ENCODE measurements at places on chromosomes 5 and 9.

DNA sequence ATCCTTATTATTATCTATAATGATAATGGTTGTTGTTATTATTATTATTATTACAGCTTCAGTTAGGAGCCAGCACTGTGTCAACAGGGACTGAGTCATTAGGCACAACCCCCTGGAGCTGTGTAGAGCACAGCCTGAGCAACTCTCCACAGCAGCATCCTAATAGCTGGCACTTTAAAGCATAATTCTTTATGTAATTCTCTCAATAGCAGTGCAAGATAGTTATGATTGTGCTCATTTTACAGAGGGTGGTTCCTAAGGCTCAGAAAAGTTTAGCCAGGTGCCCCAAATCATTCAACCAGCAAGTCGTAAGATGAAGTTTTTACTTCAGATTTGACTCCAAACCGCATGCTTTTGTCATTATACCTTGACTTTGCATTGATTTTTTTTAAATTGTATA is 390.3 kb downstream of the ANXA1 start:
- no peak for DNase-seq

DNA sequence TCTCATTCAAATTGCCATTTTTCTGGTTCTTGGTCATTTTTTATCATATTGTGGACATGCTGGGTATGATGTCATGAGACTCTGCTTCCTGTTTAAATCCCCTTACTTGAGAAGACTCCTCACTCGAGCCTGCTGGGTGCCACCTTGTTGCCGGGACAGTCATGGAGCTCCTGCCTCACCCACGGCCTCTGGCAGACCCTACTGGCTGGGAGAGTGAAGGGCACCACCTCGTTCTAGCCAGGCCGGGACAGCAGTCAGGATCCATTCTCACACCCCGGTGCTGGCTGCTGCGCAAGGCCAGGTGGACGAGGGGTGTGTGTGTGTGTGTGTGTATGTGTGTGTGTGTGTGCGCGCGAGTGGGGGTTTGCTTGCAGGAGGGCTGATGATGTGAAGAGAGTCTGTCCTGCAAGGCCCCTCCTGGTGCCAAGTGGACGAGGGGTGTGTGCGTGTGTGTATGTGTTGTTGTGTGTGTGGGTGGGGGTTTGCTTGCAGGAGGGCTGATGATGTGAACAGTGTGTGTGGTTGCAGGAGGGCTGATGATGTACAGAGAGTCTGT is 4.4 kb downstream of the CEP72 start:
- DNase-seq = no peak

DNA sequence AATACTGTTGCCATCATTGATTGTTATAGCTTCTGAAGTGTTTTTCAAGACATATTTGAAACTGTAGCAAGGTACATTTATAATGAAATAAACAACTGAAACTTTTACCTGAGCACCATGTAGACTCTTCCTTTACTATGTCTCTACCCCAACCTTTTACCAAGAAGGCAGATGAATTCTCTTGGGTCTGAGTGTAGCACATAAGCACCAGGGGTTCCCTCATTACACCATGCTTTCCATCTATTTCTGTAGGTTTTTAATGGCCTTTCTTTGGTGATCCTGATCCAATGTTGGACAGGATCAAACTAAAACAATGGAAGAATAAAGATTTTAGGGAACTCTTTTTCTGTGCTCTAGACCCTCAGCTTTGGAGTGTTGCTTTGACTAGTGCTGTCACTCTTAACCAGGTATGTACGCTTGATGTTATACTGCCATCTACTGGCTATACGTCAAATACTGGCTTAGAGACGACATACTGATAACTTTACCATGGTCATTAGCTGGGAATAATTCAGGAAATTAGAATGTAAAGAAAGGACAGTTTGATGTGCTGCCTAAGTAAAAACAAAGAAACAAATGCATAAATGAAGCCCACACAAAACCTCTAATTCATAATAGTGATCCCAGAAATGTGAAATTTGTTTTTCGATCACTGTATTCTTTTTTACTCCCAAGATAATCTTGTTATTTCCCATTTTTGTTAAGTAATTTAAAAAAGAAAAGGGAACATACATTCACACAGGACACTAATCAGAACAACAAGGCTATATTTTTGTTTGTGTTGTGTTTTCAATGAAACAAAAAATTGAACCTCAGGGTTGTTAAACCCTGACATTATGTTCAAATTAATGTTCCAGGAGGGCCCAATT is 30.7 kb downstream of the IFNW1 start:
- peak; percentile 6 for DNase-seq

DNA sequence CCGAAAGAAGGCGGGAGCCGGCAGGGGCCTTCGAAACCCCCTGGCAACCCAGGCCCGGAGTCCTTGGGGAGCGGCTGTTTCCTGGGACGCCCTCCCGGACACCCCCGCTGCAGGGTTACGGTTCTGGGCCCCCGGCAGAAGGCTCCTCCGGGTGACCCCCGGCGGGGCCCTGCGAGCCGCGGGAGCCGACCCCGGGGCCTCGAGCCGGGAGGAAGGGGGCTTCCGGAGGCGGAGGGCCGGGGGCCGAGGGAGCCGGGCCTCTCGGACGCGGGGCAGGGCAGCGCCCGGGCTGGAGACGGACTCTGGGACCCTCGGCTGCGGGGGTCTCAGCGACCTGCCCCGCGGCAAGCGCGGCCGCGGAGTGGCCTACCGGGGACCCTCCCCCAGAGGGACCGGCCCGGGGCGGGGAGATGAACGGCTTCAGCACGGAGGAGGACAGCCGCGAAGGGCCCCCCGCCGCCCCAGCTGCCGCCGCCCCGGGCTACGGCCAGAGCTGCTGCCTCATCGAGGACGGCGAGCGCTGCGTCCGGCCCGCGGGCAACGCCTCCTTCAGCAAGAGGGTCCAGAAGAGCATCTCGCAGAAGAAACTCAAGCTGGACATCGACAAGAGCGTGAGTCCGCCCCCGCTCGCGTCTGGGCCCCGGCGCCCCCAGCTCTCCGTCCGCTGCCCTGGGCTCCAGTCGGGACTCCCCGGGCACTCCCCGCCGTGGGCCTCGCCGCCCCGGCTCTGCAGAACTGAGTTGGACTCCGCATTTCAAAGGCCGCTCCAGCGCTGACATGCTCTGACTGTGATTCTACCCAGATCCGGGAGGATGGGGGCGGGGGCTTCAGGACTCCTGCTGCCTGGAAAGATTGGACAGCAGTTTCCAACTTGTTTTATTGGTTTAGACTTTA is 645 bp downstream of the SAP30L start:
- peak; percentile 23 for DNase-seq

DNA sequence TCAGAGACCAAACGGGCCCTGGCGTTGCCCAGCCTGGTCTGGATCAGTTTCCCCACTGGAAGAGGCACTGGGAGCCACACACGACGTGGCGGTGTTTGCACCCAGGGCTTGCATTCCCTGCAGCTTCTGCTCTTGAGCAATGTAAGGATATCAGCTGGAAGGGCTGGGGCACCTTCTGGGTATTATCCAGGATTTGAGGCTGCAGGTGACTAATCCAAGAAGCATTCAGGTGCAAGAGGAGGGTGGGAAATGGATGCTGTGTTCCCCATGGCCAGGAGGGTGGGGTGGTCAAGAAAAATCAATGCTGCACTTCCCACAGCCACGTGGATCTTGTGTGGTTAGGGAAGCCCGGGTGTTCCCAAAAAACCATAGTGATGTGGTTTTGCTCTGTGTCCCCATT is 430.9 kb downstream of the IRX2 start:
- no peak for DNase-seq

DNA sequence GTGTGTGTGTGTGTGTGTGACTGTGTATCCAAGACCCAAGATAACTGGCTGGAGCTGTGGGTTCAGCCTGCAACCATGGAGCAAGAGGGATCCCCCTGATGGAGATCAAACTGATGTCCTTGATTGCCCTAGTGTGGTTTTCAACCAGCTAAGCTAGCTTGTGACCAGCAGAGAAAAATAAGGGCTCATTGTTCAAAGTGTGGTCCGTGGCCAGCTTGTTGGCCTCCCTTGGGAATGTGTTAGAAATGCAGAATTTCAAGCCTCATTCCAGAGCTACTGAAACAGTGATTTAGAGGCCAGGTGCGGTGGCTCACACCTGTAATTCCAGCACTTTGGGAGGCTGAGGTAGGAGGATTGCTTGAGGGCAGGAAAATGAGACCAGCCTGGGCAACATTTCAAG is 79.9 kb downstream of the ACER2 start:
- DNase-seq = no peak

DNA sequence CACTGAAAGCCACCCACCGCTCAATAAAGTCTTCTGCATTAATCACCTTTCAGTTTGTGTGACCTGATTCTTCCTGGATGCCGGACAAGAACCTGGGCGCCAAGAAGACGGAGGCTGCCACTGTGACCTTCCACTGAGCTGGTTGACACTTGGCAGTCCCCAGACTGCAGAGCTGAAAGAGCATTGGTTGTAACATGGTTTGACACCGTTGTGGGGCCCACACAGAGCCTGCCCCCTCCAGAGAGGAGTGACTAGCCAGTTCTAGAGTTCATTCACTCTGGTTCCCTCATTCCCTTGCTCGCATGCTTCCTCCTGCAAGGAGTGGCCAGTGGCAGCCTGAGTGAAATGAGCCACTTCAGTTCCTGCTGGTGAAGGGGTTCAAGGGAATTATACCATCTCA is 86.2 kb upstream of the ANXA1 start:
- DNase-seq = no peak

DNA sequence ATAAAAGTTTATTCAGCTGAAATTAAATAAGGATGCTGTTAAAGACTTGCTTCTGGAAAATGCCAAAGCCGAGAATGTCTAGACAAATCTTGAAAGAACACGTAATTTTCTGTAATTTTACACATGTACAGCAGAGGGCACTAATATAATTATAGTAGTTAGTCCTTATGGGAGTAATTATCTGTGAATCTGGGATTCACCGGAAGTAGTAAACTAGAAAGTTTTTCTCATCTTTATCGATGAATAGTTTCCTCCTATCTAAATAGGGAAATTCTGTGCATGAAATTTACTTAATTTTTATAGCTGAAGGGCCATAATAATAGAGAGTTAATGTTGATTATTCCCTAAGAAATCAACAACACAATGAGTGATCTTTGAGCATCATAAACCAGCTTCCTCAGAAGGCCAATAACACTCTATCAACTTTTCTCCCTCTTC is 18.4 kb upstream of the CNTLN start:
- DNase-seq = no peak

DNA sequence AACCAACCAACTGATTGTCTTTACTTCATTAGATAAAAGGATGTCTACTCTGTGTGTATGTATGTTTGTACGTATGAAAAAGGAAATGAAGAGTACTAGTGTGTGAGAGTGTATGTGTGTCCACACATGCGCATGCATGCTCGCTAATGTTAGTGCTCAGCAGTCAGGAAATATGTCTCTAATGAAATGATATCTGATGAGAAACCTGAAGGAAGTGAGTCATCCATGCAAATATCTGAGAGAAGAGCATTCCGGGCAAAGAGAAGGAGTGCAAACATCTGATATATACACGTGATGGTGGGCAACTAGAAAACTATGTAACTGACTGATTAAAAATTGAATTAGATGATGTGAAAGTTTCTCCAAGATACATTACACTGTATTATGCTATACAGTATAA is 29.6 kb upstream of the UGCG start:
- peak; percentile 86 for DNase-seq

DNA sequence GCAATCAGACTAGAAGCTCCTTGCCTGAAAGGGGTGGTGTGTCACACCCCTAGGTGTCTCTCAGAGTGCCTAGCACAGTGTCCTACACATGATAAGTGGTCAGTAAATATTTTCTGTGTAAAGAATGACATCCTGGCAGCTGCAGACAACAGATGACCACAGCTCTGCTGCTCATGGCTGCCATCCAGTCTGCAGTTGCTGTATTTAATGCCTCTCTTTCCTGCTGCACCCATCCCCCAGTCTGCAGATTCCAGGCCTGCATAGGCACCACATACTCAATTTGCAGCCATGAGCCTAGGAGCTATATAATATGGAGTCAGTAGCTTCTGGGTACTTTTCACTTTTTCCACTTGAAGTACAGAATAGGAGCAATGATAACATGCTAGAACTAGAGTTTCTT is 94.9 kb upstream of the NR4A3 start:
- no peak for DNase-seq

GRCh38 chr5:58786711-58787303 is 203.9 kb downstream of the RAB3C start:
- DNase-seq = no peak

DNA sequence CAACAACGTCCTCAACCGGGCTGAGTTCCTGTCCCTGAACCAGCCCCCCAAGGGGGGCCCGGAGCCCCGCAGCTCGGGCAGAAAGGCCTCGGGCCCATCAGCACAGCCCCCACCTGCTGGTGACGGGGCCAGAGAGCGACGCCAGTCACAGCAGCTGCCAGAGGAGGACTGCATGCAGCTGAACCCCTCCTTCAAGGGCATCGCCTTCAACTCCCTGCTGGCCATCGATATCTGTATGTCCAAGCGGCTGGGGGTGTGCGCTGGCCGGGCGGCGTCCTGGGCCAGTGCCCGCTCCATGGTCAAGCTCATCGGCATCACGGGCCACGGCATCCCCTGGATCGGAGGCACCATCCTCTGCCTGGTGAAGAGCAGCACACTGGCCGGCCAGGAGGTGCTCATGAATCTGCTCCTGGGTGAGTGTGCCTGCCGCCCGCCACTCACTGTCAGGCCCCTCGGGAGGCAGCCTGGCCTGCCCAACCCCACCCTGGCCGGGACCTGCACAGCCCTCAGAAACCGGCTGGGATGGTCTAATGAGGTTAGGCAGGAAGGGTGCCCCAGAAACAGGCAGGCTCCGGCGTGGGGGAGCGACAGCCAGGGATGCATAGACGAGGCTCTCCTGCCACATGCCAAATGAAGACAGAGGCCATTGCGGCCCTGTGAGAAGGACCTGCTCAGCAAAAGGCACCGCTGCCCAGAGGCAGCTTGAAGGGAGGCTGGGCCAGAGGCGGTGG is 678 bp downstream of the PLPP7 start:
- DNase-seq = no peak

- no peak for DNase-seq
These were observed 57.7 kb upstream of the EGFL7 start for GRCh38 chr9:136604823-136605525.

DNA sequence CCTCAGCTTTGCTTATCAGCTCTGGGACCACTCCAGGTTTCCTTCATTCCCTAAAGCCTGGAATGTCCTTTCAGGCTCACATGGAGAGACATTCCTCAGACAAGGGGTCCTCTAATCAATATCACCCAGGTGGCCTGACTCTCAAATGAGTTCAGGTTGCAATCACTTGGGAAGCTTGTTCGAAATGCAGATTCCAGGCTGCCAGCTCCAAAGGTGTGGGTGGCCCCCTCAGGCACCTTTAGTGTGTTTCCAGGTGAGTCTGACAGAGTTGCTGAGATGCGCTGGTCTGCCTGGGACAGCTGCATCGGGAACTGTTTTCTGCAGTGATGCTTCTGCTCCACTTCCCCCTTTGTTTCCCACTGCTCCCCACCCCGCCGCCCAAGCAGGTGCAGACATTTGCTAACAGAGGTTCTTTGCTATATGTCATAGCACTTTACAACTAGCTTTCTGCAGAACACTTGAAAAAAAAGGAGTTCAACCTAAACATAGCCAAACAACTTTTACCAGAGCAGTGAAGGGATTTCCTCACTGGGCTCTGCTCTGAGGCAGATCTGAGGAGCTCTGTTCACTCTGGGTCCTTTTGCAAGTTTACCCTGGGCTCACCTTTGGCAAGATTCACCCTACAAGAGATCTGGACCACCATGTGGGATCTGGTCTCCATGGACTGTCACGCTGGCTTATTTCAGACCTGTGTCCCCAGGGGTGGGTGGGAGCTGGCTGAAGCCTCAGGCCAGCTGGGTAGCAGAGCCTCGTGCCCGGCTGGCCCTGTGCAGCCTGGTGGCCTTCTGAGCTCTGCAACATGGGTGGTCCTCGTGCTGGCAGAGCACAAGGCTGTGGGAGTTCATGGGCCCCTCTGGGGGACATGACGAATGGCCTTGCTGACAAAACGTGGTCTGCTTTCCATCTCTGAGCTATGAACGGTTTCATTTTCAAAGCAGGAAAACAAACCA is 539.6 kb downstream of the CCDC171 start:
- no peak for DNase-seq

GRCh38 chr5:39505791-39506190 is 81.0 kb upstream of the DAB2 start:
- DNase-seq = no peak

Measured in NCI-H226 (cell line).